Cerebellar nuclear complex (tissue), 1 donor: ENCODE measurements at places on chromosomes 13 and 19.

- DNase-seq = no peak
Measured at GRCh38 chr19:54600212-54600611, 6.8 kb downstream of the LILRA1 start.

DNA sequence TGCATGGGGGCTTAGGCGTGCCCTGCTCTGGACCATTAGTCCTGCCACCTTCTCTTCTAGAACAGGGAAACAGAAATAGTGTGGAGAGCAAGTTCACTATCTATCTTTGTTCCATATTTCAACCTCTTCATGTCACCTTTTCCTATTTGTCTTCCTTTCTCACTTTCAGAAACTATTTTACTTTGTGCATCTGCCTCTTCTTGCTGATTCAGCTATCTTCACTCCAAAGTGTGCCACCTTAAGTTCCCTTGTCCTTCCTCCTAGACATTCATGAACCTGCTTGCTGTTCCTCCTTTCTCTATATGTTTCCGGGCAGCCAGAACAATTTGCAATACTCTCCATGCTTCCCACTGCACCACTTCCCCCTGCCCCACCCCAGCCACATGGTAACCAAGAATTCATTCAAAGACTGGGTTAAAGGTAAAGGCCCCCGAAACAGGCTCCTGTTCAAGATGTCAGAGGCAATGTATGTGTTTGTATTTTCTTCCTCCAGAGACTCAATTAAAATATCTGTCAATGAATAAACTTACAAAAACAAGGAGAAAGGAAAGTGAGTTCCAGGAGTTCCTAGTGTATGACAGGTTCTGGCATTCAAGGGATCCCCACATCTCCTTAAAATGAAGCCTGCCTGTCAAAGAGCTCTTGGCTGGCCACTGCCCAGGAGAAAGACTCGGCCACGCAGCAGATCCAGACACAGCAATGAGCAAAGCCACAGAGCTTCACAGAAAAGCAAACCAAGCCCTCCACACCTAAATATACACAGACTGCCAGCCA, 268.1 kb downstream of the DNAJC15 start:
- no peak for DNase-seq

- DNase-seq = no peak
Measured at GRCh38 chr13:30831515-30831914, 74.6 kb upstream of the MEDAG start.

DNA sequence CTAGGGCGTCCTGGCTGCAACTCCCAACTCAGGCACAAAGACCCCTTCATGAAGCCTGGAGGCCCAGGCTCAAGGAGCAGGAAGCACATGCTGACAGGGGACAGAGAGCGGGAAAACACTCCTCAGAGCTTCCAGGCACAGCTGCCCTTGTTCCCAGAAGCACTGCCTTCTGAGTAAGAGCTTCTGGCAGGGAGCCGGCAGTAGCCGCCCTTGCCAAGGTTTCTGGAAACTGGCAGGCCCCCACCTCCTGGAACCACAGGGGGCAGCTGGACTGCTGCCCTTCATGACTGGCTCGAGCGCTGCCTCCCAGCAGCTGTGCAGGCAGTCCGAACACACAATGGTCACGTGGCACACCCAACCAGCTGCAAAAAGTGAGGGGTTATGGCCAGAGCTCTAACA, 33.6 kb upstream of the EPHX3 start:
- no peak for DNase-seq

DNA sequence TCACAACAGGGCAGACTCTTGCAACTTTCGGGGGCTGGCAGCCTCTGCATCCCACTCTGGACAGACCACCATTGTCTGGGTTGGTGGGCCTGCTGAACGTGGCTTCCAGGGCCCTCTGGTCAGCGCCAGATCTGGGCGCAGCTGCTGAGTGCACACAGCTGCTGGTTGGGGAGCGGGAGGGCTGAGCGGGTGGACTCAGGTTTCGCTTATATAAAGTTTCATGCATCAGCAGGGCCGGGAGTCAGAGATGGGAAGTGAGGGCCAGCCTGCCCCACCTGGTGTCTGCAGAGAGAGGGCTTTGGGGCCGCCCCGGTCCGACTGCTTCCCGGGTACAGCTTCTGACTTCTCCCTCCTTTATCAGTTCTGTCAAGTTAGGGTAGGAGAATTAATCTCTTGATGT, 6.9 kb downstream of the ARHGEF7 start:
- DNase-seq = no peak

GRCh38 chr19:32358321-32358720, 12.9 kb downstream of the ZNF507 start:
- no peak for DNase-seq

- no peak for DNase-seq
Measured at GRCh38 chr19:3253270-3253669, 28.8 kb downstream of the CELF5 start.

GRCh38 chr13:30841154-30841553, 64.9 kb upstream of the MEDAG start:
- DNase-seq = no peak

DNA sequence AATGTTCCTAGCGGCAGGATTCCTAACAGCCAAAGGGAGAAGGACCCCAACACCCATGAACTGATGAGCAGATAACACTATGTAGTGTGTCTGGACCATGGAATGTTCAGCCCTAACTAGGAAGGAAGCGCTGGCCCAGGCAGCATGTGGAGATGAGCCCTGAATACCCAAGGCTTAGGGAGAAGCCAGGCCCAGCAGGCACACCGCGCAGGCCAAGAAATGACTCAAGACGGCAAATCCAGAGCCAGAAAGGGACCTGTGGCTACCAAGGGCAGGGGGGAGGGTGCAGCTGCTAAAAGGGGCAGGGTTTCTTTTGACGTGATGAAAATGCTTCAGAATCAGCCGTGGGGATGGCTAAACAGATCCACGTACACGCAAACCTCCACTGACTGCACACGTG, 20.7 kb upstream of the TINCR start:
- no peak for DNase-seq

- no peak for DNase-seq
Measured at GRCh38 chr13:97848886-97849285, 104.6 kb upstream of the IPO5 start.

DNA sequence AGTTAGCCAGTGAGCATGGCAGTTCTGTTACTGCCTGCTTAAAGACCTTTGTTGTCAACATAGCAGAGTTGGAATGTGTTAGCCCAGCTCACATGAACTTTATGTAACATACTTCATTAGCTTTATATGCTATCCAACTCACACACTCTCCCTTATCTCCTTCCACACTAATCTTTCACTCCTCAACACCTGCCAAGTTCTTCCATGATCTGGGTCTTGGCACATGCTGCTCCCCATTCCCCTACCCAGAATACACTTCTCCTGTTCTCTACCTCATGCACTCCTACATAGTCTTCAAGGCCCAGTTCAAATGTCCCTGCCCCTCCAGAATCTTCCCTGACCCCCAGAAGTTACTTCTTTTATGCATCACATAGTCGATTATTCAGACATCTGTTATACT, 179.3 kb downstream of the KATNAL1 start:
- DNase-seq = no peak

GRCh38 chr13:23748109-23748990, 140.8 kb downstream of the MIPEP start:
- no peak for DNase-seq

DNA sequence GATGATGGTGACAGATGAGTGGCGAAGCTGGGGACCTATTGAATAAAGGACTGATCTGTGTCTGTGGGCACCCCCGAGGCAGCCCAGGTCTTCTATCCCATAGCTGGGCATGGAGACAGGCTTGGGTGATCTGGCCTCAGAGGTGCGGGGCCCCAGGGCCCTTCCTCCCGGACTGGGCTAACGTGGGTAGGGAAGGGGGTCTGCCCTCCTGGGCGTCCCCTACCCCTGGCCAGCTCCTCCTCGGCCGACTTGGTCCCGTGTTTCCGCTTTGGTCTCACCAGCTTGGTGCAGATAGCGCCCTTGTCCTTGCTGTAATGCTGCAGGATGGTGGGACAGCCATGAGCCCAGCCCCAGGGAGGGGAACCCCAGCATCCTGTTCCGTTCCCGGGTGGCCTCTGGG, 3.3 kb downstream of the MATK start:
- no peak for DNase-seq

DNA sequence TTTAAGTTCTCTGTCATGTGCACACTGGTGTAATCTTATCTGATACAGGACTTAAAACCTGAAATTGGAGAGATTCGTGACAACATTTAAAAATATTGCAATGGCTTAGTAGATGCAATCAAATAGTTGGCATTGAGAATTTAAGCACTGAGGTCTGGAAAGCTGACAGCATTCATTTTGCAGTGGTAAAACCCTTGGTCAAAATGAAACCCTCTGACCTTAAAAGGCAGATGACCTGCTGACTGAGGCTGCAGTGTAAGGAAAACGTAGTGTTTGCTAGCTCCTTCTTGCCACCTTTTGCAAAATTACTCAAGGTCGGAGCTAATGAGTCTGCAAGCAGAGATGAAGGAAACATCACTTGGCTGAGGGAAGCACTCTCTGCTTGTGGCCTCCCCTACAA, 150.6 kb downstream of the KCTD12 start:
- no peak for DNase-seq

DNA sequence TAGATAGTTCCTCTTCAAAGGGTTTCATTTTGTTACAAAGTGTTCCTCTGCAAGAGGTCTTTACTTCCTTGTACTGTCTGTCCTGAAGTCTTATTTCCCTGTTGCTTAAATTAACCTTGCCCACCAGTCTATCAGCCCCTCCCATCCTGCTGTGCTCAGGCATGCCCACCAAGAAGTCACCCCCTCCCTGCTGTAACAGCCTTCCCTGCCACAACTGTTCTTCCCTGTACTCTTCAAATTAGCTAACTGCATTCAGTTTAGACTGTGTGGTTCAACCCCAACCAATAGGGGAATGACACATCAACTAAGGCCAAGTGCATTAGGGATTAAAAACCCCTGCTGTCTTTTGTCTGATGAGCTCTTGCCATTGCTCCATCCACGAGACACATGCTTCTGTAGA, 34.4 kb upstream of the ZNF562 start:
- DNase-seq = no peak

GRCh38 chr19:17052439-17052838, 22.8 kb downstream of the HAUS8 start:
- peak; percentile 0 for DNase-seq

GRCh38 chr19:13056052-13056660, 46.5 kb downstream of the LYL1 start:
- DNase-seq = no peak

DNA sequence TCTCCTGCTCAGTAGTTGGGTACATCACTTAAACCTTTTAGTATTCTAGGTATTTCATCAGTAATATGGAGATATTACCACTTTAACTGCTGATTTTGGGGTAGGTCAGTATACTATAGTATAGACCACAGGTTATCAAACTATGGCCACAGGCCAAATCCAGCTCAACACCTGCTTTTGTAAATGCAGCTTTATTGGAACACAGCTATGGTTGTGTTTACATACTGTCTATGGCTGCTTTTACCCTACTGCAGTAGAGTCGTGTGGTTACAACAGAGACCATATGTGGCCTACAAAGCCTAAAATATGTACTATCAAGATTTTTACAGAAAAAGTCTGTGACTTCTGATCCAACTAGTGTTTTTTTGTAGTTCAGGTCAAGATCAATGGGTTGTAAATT, 10.3 kb downstream of the COG6 start:
- no peak for DNase-seq

DNA sequence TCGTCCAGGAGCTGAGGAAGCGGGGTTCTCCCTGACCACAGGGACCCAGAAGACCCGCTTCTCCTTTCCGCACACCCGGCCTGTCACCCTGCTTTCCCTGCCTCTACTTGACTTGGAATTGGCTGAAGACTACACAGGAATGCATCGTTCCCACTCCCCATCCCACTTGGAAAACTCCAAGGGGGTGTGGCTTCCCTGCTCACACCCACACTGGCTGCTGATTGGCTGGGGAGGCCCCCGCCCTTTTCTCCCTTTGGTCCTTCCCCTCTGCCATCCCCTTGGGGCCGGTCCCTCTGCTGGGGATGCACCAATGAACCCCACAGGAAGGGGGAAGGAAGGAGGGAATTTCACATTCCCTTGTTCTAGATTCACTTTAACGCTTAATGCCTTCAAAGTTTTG, 18.9 kb downstream of the VASP start:
- DNase-seq = no peak

- no peak for DNase-seq
Measured at GRCh38 chr19:11164296-11164695, 8.7 kb upstream of the SPC24 start.

DNA sequence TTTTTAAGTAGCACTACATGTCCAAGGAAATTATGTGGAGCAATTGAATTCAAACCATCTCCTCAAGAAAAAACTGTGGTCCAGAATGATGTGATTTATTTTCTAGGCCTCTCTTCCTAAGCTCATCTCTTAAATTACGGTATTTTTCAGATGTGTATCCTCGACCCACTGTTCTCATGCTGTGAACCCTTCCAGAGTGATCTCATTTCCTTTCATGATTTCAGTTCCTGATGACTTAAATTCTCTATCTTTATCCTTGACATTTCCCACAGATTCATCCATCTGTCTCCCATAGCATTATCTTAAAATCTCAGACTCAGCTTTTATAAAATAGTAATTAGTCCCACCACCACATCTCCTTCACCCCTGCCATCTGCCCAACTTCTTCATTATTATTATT, 117.6 kb upstream of the SPRY2 start:
- no peak for DNase-seq

GRCh38 chr13:87820241-87820640, 149.1 kb downstream of the SLITRK5 start:
- no peak for DNase-seq

DNA sequence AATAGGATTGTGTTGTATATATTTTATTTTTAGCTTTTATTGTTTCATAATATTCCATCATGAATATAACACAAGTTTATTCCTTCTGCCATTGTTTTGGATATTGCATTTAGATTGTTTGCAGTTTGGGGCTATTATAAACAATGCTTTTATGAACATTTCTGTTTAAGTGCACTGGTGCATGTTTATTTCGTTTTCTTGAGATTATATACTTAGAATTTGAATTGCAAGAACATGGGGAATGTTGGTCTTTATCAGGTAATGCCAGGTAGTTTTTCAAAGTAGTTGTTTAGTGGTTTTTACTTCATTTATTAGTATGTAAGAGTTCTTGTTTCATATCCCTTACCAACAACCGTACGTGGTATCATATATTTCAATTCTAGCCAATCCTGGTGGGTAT, 4.3 kb downstream of the LSM14A start:
- no peak for DNase-seq

DNA sequence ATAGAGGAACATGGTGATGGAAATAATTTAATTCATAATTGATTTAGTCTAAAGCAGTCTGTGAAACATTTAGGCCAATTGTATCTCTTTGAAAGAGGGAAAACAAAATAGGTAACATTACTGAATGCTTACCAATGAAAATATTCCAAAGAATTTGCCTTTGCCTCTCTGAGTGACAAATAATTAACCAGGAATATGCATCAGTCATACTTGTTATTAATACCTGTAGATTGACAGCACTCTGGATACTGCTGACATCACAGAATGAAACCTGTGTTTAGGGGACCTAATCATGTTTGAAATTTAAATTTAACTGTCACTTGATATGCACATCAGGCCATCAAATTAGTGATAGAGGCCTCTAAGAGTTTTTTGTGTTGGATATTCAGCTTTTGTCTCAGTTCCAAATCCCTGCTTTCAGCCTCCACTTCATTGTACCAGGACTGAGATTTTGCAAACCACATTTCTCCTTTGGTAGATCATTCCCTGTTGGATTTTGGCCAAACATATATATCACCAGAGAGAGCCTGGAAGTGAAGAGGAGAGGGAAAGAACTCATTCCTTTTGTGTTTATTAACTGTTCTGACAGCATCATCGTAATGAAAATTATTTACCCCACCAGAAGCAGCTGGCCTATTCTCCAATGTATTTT, 64.8 kb upstream of the KLHL1 start:
- no peak for DNase-seq

- no peak for DNase-seq
Measured at GRCh38 chr13:72645521-72645920, 81.9 kb downstream of the MZT1 start.
